Cortex of kidney (tissue), 1 donor: ENCODE measurements at places on chromosomes 13 and 19.

DNA sequence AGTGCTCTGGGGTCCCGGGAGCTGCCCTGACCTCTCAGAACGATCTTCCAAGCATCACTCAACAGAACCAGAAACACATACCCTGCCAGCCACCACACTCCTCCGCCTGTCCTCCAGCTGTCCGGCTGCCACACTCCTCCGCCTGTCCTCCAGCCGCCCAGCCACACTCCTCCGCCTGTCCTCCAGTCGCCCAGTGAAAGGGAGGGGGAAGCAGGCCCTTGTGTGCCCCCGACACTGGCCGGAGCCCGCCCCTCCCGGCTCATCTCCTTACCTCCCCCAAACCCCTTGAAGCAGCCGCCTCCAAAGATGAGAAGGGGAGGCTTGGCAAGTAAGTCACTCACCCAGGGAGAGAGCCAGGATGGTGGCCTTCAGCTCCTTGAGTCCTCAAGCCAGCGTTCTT is 40.2 kb downstream of the STK24 start:
- no peak for DNase-seq

DNA sequence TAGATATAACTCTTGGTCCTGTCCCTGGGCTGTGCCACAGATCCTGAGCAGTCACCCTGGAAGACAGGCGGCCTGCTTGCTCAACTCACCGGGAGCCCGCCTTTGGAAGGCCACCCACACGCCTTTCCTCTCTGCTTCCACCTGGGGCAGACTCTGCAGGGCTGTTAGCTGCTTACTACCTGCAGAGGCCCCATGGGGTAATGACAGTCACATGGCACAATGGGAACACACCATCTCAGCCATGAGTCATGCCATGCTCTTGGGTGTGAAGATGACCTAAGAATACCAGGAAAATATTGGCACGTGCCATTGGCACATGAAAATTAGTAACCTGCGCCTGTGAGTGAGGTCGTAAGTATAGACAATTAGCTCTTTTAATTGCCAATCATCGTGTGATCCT is 108.6 kb downstream of the COL4A2 start:
- DNase-seq, result no peak

DNA sequence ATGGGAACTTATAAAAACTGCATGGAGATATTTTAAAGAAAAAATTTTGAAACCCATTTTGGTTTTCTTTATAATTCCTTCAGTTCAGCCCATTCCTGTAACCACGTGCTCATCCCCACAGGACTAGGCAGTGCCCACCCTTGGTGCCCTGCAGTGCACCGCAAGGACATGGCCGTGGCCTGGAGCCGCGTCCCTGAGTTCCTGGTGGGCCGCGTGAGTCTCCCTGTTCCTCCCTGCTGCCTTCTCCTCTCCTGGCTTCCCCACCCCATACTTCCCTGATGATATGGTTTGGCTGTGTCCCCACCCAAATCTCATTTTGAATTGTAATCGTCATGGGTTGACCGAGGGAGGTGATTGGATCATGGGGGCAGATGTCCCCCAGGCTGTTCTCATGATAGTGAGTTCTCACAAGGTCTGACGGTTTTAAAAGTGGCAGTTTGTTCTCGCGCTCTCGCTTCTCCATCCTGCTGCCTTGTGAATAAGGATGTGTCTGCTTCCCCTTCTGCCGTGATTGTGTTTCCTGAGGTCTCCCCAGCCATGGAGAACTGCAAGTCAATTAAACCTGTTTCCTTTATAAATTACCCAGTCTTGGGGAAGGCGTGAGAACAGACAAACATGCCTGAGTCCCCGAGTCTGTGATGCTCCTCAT is 31.6 kb upstream of the TFDP1 start:
- no peak for DNase-seq

- DNase-seq, result no peak
Measured at GRCh38 chr13:40589285-40590109, 76.9 kb downstream of the FOXO1 start.

- no peak for DNase-seq
Measured at GRCh38 chr13:99085808-99086266, 108.0 kb upstream of the DOCK9 start.

DNA sequence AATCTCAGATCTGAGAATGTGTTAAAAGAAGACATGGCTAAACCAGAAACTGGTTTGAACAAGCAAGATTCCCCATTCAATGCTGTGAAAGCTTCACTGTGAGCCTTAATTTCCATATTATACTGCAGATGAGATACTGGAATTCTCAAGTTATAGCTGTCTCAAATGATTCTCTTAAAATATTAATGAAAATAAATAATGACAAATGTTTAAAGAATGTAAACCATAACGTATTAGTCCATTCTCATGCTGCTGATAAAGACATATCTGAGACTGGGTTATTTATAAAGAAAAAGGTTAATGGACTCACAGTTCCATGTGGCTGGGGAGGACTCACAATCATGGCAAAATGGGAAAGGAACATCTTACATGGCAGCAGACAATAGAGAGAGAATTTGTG is 667.8 kb downstream of the SLITRK1 start:
- DNase-seq, result no peak

DNA sequence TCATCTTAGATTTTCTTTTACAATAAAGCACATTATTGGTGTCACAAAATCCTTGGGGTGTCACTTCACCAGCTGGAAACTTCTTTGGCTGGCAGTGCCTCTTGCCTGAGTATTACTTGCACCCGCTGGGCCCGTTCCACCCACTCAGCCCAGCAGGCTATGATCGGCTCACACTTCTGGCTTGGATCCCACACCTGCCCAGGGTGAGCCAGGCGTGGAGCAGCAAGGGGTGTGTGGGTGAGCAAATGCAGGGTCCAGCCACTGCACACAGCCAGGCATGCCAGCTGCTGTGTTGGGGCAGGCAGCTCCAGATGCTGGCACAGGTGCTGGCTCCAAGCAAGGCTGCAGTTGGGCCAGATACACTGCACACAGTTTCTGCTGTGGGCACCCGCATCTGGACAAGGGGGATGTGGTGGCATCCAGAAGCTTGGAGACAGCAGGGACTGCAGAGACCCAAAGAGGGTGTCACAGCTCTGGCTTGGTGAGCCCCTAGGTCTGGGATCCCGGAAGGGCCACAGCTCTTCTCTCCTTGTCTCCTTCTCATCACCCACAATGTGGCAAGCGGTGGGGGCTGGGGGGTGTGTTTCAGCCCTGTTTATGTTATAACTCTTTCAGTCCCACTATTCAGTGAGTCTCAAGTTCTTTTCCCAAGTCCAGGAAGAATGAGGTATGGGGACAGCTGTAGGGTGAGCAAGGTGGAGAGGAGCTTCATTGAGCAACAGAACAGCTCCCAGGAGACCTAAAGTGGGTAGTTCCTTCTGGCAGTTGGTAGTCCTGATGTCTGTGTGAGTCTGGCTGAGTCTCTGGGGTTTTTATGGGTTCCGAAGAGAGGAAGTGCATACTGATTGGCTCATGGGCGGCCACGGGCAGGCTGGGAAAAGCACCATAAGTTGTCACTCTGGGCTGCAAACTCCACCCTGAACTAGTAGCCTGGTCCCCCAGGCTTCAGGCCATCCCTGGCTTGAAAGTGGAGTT is 25.3 kb upstream of the TBC1D4 start:
- DNase-seq, result no peak

GRCh38 chr13:22161871-22162270 is 491.0 kb downstream of the FGF9 start:
- no peak for DNase-seq

- no peak for DNase-seq
Measured at GRCh38 chr13:66323745-66324347, 906.3 kb downstream of the PCDH9 start.

DNA sequence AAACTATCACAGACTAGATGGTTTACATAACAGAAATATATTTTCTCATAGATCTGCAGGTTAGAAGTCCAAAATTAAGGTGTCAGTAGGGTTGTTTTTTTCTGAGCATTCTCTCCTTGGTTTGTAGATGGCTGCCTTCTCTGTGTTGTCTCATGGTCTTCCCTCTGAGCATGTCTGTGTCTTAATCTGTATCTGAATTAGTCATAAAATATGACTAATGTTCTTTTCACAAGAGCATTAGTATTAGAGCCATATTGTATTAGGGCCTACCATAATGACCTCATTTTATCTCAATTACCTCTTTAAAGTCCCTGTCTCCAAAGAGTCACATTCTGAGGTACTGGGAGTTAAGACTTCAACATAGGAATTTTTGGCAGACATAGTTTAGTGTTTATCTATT is 77.2 kb upstream of the OBI1 start:
- no peak for DNase-seq

GRCh38 chr13:109500146-109500773 is 286.1 kb downstream of the IRS2 start:
- DNase-seq, result no peak

DNA sequence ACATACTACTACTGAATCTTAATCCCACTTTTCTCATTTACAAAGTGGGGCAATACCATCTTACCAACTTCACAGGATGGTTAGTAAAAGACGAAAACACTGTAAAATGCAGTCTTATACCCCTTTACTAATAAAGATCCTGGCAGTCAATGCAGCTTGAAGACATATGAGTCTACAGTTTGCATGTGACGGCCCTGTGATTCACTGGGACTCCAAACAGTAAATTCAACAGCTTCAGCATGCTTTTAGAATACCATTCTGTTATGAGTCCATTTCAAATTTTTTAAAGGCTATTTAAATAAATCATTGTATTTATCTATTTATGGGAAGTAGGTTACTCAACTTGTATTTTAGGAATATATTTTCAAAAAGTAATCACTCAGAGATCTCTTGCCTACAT is 629.1 kb downstream of the LIG4 start:
- no peak for DNase-seq

- DNase-seq, result no peak
Measured at GRCh38 chr19:32613008-32613407, 32.0 kb downstream of the PDCD5 start.

DNA sequence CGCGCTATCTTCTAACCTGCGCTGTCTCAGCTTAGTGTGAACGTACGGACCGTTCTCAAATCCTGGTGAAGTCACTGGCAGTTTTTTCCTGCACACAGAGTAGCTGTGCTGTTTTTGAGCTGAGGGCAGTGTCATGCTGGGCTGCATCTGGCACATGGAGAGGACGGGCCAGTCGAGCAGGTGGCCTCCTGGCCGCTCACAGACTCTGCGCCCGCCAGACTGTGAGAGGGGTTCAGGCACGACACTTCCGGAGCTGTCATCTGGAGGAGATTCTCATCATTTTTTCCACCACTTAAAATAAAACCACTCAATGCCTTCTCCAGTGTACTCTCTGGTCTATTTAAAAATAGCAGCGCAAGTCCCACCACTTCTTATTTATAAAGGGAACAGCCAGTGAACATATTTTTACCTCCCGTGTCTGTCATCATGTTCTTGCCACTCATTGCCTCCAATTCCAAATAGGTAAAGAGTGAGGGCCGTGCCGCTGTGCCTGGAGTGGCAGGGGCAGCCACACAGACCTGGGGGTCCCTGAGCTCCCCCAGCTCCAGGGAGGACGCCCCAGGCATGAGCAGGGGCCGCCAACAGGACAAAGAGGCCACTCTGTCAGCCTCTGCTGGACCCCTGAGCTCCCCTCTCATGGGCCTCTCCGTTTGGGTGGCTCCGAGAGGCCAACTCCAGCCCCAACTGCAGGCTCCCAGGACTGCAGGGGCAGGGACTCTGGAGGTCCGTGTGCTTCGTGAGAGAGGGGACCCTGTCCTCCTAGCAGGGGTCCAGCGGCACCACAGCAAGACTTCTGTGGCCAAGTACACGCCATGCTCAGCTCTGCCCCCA is 36.9 kb upstream of the GRTP1 start:
- no peak for DNase-seq
